ENCODE measurements at places on chromosomes 3 and 15.
A peak's percentile ranks its signal among the peaks of the same experiment; 100 is the strongest.

DNA sequence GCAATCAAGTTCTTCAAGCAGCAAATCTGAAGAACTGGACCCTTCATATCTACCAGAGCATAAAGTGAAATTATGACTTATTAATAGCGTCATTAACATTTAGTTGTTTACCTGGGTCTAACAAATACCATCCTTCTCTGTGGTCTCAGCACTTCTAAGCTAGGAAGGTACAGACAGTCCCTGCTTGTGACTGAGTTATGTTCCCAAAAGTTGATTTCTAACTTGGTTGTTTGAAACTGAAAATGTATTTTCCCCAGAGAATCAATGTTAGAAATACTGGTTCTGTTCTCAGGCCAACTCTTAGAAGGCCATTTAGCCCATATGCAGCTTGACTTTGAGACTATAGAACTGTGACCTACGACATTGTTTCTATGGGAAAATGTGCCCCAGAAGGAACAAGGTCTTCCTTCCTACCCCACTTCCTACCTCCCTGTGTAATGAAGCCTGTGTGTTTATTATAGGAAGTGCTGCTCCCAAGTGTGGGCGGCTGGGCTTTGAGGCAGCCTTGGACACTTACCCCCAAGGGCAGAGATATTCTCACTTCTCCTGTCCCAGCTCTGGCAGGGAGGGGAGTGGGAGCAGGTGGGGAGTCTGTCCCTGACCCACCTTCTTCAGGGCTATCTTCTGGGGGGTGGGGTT, 12.2 kb upstream of the MAPK6 start:
- DNase-seq = no peak

- DNase-seq = no peak
These were observed 213.6 kb upstream of the TSC22D2 start for GRCh38 chr3:150194513-150194912.

- DNase-seq = no peak
These were observed 67.8 kb upstream of the ICE2 start for GRCh38 chr15:60546744-60547143.

DNA sequence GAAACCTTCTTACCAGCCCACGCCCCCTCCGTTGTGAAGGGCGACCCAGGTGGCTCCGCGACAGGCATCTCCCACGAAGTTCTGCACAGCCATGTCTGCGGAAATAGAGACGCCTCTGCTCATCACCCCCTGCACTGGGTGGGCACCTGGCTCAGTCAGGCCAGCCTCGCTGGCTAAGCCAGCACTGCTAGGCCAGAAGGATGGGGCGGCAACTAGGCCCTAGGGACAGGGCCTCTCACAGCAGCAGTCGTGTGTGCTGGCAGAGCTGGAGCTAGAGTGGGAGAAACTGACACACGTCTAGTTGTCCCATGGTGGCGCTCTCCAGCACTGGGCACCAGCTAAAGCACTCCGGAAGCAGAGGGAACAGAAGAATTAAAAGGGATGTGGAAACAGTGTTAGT, 12.5 kb upstream of the ZXDC start:
- no peak for DNase-seq

GRCh38 chr15:29670998-29671981, 151.0 kb downstream of the TJP1 start:
- peak; percentile 66 for DNase-seq

GRCh38 chr15:89797678-89798201, 16.9 kb downstream of the ANPEP start:
- DNase-seq = no peak

DNA sequence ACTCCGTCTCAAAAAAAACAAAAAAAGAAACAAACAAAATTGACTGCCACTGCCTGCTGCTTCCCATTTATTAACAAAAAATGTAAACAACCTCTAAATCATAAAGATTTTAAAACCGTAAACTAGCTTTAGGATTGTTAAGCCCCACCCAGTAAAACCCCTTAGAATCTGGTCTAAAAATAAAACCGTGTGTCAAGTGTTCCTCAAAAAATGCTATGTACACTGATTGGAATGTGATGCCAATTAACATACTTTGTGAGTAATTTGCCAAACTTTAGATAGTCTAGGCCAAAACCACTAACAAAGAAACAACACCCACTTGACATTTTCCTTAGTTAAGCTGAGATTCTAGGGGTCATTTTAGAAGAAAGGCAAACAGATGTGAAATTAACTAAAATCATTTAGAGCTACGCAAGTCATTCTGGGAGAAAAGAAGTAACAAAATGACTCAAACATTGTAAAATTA, 5.3 kb downstream of the RAF1 start:
- DNase-seq = no peak

DNA sequence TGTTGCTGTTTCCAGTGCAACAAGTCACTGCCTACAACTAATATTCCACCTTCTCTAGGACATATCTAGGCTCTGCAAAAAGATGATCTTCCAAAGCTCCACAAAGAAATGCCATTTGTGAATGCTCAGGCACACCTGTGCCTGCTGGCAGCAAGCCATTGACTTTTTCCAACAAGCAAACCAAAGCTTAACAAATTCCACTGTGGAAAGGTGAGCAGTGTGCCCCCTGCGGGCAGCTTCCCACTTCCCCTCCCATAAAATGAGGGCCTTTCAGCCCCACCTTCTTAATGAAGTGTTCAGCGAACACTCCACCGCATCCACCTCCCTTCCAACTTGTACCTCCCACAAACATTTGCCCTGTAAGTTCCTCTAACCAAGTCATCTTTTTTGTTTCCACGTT, 157.5 kb upstream of the SLC24A5 start:
- DNase-seq = no peak

All from ascending aorta (tissue), 2 donors.